Stimulated activated CD8-positive, alpha-beta memory T cell treated with anti-CD3 and anti-CD28 coated beads, Interleukin-2, amount 100 ng/mL, for 48 hours (primary cell): ENCODE measurements at places on chromosomes 7 and 10.

DNA sequence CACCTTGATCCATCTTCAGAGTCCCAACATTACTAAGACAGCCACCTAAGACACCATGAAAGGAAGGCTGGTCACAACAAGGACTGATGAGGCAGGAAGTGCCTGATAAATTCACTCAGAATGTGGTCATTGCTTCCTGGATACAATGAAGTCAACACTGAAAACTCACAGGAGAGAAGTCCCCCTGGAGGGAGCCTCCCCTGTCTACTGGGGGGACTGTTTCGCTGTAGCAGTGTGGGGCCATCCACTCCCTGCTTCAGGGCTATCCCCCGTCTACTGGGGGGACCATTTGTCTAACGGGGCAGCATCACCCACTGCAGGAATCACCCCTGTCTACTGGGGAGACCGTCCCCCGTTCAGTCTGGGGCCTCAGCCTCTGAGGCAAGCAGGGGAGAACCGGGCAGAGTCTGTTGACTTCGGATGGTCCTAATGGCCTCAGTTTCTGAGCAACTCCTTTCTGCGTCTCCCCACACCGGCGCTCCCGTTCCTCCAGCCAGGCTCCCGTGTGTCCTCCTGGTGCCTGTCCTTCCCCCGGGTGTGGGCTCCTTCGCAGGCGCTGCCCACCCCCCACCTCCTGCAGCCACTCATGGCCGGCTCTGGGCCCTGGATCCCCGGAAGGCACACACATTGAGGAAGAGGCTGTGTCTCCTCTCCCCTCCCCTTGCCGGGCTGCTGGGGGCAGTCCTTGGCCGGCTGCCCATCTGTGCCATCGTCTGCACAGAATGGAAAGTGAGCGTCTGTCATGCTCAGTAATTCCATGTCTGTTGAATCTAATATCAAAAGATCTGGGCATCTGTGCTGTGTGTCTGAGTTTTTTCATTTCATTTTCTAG lies 59.9 kb upstream of the DNAJB6 start:
- no peak for DNase-seq

GRCh38 chr7:92824901-92825480 lies 11.4 kb downstream of the CDK6 start:
- no peak for DNase-seq

DNA sequence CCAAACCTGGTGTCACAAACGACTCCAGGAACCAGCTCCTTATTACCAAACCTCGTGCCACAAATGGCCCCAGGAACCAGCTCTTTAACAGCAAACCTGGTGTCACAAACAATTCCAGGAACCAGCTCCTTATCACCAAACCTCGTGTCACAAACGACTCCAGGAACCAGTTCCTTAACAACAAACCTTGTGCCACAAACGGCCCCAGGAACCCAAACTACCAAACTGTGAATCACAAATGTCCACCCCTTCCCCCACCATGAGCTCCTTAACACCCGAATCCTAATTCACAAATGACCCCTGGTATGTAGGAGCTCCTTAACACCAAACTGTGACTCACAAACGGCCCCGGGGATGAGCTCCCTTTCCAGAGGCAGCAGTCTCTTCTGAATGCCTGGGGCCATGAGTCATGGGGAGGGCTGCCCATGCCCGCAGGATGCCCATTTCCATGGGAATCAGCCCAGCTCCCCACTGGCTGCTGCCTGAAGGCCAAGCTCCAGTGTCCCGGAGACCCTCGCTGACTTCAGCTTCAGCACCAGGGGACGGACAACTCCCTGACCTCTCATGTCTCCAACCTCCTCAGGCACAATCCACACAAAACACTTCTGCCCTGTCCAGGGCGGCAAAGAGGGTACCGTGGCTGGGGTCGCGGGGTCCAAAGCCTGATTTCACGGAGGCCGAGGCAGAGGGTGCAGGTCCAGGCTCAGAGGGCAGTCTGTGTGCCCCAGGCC lies 213.1 kb downstream of the ELFN1 start:
- DNase-seq, result no peak

DNA sequence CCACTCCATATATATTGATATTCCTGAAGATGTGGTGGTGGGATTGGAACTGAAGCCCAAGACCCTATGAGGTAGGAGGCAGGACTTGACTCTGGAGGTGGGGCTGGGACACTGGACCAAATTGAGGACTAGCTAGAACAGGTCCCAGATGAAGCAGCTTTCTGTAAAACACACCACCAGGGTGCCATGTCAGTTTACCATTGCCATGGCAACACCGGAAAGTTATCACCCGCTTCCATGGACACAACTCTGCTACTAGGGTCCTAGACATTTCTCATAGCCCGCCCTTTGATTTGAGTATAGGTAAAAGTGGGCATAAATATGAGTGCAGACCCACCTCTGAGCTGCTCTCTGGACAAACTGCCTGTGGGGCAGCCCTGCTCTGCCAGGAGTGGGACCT lies 490.5 kb upstream of the PFKP start:
- no peak for DNase-seq

GRCh38 chr7:55514546-55515265 lies 57.6 kb downstream of the VOPP1 start:
- DNase-seq, result no peak

GRCh38 chr10:89887830-89888229 lies 186.4 kb downstream of the KIF20B start:
- DNase-seq, result no peak

GRCh38 chr10:8554574-8554973 lies 500.1 kb downstream of the GATA3 start:
- no peak for DNase-seq

DNA sequence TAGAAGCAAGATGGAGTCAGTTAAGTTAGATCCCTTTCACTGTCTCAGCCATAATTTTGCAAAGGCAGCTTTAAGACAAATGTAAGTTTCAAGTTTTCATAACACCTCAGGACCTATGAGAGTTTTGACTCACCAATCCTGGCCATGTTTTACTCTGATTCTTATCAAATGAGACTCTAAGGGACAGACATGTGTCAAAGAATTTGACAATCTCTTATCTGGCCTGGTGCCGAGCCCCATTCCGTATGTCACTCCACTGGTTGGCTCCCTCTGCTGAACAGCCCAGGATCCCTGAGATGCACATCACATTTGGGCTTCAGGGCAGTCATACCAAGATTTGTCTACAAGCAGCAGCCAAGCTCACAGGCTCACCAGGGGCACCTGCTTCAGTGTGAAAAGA lies 187.6 kb upstream of the STK17A start:
- DNase-seq, result no peak

GRCh38 chr10:132142396-132143161 lies 44.2 kb upstream of the DPYSL4 start:
- no peak for DNase-seq

DNA sequence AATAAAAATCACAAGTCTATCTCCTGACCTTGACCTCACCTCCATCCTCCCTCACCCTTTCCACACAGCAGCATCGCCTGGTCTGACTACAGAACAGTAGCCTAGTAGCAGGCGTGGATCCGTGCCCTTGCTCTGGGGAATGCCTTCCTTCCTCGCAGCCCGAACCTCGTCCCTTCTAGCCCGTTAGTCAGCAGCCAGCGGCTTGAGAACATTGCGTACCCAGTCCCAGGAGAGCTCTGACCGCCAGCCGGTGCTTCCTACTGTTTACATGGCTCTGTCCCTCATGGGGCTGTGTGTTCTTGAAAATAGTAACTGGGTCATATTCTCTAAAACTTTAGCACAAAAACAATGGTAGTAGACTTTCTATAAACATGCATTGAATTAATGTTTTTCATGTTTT lies 682.7 kb upstream of the IGFBP3 start:
- DNase-seq, result no peak

GRCh38 chr7:21938463-21938862 lies 7.2 kb downstream of the CDCA7L start:
- no peak for DNase-seq
